ENCODE measurements at places on chromosomes 7 and 10.

DNA sequence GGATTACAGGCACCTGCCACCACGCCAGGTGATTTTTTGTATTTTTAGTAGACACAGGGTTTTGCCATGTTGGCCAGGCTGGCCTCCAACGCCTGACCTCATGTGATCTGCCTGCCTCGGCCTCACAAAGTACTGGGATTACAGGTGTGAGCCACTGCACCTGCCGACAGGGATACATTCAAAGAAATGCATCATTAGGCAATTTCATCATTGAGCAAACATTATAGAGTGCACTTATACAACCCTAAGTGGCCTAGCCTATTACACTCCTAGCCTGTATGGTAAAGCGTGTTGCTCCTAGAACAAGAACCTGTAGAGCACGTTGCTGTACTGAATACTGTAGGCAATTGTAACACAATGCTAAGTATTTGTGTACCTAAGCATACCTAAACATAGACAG is 350.3 kb downstream of the GALNT17 start:
- DNase-seq = peak; percentile 55

GRCh38 chr7:74185016-74185415 is 10.9 kb downstream of the EIF4H start:
- DNase-seq = no peak

DNA sequence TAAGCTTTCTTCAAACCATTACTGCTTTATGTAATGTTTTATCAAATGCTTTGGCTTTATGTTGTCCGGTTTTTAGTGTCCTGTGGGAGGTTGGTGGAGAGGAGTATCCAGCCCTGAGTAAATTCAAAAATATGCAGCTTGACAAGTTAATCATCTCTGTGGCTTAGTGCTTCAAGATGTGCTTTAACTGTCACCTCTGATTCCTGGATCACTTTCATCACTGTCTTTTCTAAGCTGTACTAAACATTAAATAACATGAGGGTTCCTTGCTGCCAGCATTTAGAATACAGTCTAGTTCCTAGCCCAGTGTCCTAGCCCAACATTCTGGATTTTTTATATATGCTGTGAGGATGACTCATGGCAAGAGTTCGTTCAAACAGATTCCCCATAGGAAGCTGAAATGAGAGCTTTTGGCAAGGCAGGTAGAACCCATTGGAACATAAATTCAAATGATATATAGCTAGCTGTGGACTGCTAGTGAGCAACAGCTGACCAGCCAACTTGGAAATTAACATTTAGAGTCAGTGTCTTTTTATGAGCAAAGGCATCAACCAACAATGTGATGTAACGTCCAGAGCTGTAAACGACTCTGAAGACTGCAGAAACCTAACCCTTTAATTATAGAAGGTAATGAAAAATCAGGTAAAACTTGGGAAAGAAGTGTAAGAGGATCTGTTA is 80.6 kb upstream of the OIT3 start:
- DNase-seq = no peak

DNA sequence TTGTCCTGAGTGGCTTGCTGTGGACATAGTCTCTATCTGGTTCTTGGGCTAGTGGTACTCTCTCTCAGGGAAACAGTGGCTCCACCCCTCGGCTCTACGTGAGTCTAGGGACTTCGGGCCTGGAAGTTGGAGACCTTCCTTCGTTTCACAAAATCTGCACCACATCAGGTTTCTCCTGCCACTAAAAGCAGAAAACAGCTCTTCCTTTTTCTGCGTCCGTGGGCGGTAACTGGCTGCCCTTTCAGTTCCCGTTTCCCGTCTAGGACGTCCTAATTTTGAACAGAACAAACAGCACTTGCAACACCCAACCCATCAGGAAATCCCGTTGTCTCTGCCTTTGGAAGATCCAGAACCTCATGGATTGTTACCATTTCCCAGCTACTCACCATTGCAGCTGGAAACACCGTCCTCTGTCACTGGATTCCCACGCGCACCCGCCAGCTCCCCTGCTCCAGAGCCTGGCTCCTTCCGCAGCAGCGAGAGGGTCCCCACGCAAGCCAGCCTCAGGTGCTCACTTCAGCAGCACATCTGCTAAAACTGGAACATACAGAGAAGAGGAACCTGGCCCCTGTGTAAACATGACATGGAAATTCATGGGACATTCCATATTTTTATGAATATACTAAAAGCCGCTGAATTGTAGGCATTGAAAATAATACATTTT is 311.4 kb upstream of the AKR1E2 start:
- no peak for DNase-seq

GRCh38 chr10:48461623-48462481 is 143.0 kb downstream of the ARHGAP22 start:
- no peak for DNase-seq

DNA sequence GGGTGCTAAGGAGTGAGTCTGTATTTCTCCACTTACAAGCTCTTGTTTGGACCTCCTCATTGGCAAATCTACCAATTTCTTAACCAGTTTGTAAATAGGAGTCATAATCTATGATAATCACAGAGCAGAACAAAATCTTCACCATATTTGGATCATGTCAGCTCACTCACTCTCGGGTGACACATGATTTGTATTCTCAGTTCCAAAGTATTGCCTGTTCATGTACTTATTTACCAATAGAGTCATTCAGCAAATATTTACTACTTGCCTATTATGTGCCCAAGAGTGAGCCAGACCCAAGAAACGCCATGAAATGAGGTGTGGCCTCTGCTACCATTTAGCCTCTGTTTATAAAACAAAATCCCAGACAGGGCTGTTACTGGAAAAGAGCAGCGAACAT is 114.8 kb downstream of the TSPAN12 start:
- no peak for DNase-seq

GRCh38 chr10:108411894-108412293 is 1247.4 kb upstream of the SORCS1 start:
- DNase-seq = no peak

GRCh38 chr7:4022265-4022664 is 659.8 kb upstream of the FOXK1 start:
- DNase-seq = no peak

- DNase-seq = no peak
These were observed 312.4 kb downstream of the KCNMA1 start for GRCh38 chr10:77325233-77325537.

GRCh38 chr10:113126229-113127201 is 176.5 kb downstream of the TCF7L2 start:
- DNase-seq = peak; percentile 63

DNA sequence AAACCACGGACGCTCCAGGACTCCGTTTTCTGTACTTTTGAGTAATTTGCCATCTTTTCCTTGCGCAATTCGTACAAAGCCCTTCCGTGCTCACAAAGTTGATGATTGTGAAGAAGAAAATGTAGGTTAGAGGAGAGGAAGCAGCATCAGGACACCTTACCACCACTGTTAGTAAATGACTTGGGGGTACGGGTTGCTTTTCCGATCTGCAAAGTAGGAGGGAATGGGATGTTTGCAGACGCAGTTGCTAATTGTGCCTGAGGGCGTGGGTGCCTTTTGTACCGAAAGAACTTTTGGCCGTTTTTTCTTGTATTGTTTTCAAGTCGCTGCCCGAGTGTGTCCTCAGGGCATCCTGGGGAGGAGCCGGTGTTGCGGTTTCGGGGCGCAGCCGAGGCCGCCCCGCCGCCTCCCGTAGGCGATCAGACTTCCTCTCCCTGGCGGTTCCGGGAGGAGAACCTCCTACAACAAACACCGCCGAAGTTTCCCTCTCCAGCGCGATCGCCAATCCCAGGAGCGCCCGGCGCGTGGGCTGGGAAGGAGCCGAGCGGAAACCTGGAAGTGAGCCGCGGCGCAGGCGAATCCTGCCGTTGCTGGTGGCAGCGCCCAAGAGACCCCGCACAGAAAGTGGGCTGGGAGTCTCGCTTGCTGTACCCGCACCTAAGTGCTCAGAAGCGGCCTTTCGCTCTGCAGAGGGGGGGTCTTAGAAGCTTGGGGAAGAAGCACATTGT is 1.0 kb downstream of the PRR15 start:
- peak; percentile 25 for DNase-seq

- no peak for DNase-seq
These were observed 57.1 kb upstream of the BAMBI start for GRCh38 chr10:28620251-28620650.

DNA sequence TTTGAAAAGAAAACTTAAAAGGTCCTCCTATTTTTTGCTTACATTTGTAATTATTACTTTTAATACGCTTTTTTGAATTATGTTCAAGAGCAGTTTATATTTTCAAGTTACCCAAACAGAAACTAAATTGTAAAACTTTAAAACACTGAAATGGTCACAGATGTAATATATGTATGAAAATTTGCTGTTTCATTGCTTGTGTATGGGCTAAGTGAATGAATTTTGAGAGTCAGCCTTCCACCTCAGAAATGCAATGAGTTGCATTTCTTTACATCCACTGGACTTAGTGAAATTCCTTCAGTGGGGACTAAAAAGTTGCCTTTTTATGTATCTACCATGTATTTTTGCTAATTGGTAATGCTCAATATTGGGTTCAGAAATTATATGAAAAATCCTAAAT is 1.6 kb downstream of the VPS26A start:
- no peak for DNase-seq

DNA sequence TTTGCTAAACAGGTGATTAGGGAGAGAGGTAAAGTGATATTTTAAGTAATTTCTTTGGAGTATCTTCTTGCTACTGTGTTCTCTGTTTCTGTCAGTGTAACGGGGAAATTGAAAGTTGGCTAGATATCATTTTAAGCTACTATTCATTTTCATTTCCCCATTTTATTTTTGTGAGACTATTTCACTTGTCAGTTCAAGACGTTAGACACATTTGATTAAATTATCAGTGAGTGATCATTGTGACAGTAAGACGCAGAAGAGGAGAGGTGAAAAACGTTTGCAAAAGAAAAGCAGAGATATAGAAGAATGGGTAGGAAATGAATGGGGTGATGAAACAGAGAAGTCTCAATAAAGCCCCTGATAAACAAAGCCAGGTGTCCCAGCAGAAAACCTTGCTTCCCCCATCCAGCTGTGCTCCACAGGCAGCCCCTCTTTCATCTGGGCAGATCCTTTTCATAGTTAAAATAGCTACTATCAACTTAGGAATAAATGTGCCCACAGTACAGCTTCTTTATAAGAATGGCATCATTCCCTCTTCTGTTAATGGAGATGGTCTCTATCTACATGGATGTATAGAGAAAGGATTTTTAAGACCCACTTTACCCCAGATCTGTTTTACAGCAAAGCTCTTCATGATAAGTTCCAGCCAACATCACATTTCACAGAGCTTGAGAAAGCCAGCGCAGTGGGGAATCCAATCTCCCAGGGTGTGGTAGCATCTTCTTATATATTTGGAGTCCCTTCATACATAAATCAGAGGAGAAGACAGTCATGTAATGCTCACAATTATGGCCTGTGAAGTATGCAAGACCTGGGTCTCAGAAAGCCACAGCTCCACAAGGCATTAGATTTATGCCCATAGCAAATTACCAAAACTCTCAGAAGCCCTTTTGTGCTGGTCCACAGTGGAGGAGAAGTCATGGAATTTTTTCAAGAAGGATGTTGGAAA is 138.1 kb upstream of the ITGB1 start:
- DNase-seq = no peak

DNA sequence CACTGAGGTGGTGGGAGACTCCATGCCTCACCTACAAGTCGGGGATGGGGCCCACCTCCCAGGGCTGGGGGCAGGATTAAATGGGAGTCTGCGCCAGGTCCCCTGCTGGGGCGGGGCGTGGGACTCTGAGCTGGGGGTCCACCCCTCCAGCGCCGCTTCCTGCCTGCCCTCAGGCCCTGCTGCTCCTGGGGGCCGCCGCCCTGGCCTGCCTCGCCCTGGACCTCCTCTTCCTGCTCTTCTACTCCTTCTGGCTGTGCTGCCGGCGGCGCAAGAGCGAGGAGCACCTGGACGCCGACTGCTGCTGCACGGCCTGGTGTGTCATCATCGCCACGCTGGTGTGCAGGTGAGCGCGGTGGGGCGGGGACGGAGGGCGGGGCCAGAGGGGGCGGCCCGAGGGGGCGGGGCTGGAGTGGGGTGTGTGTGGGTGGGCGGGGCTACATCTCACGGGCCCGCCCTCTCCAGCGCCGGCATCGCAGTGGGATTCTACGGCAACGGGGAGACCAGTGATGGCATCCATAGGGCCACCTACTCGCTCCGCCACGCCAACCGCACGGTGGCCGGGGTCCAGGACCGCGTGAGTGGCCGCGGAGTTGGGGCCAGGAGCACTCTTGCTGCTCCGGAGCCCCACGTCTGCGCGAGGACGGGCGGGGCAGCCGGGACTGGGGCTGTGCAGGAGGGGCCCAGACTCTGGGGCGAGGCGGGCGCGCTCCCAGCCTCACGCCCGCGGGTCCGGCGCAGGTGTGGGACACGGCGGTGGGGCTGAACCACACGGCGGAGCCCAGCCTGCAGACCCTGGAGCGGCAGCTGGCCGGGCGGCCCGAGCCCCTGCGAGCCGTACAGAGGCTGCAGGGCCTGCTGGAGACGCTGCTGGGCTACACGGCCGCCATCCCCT is 15.1 kb downstream of the TTYH3 start:
- no peak for DNase-seq

DNA sequence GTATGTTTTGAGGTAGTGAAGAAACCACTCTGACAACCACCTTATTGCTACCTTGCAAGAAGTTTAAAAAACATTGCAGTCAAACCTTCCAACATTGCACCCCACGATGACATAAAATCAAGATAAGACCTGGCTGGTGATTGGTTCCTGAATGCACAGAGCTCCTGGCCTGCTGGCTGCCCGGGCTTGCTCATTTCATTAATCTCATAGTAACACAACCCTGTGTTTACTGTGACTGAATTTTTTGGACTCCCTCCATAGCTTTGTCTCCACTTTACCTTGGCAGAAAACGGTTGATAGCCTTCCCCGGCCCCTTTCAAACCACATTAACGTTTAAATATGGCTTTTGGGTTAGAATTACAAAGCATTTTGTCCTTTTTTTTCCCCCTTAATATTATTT is 27.5 kb downstream of the VWA2 start:
- DNase-seq = peak; percentile 27

DNA sequence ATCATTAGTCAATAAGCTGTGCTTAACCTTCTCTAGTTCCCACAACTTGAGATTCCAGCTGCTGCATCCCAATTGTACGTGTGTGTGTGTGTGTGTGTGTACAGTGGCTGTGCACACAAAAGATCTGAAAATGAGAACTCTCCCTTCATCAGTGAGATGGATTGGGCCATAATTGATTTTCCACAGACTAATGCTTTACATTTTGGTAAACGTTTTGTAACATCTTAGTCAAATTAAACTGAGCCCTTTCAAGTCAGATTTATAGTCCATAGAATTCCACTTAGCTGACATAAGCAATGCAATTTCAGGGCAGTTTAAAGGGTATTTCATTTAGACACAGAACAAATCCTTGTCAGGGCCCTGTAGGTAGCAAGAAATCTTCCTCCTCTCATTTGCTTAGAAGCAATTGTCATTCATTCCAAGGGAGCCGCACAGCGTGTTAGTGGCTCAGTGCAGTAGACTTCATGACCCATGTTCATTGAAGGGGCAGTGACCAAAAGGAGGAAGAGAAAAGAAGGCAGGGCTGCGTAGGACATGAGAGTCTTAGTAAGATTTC is 1123.5 kb upstream of the AUTS2 start:
- no peak for DNase-seq

Data from right lung (tissue), 10 donors.